ENCODE measurements at places on chromosomes 2 and 18.

GRCh38 chr2:233437439-233437955 is 83.2 kb downstream of the DGKD start:
- no peak for DNase-seq

- DNase-seq: peak; percentile 60
Observed at GRCh38 chr2:8822218-8822617, 15.2 kb downstream of the KIDINS220 start.

GRCh38 chr2:231337807-231338759 is 57.4 kb upstream of the B3GNT7 start:
- DNase-seq: no peak

DNA sequence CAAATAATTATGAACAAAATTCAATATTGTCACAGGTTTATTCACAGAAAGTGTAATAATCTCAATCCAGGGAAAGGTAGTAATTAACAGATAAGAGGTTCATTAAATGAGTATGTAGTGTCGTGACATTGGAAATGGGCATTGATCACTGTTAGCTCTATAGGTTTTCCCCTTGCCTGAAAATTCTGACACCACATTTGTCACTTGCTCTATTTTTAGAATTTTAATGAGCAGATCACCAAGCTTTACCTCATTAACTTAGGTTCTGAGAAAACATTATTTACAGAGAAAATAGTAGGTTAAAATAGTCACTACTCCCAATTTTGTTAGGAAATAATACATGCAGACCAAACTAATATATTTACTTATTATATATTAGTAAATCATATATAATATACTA is 344.0 kb downstream of the DSC3 start:
- DNase-seq: no peak

DNA sequence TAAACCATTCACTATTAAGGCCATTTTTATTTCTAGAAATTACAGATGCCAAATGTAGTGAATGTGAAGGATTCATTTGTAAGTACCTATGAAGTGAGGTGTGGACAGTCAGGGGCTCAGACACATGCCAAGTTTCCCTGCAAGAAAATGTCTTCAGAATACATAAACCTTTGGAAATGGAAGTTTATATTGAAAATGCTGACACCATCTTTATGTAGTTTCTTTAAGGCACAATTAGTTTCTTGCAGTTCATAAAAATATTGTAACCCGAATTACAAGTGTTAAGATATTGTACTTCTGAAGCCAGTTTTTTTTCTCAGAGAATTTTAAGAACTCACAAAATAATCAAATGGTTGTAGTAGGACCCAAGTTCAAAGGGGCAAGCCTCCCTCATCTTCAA is 66.1 kb upstream of the LYPD1 start:
- DNase-seq: no peak

GRCh38 chr2:64749446-64749845 is 95.7 kb upstream of the SERTAD2 start:
- DNase-seq: no peak

DNA sequence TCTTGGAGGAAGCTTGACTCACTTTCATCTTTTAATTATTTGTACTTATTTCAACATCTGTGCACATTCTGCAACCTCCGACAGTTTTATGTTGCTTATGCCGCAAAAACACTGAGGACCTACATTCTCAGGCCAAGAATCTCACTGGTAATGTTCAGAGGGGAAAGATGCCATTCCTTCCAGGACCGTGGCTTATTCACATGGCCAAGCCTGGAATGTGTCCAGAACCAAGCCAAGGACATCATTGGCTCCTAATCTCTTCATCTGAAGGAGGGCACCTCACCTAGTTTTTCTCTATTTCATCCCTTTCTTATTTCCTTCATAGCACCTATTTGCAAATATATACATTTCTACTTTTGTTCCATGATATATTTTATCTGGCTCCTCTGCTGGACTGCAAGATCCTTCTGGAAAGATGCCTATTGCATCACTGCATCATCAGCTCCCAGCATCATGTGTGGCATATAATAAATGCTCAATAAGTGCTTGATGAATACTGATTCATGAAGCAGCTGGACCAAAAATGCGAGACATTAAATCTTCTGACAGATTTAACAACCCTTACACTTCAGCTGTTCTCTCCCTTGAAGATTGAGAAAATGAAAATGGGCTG is 377.1 kb downstream of the TNS1 start:
- peak; percentile 35 for DNase-seq

DNA sequence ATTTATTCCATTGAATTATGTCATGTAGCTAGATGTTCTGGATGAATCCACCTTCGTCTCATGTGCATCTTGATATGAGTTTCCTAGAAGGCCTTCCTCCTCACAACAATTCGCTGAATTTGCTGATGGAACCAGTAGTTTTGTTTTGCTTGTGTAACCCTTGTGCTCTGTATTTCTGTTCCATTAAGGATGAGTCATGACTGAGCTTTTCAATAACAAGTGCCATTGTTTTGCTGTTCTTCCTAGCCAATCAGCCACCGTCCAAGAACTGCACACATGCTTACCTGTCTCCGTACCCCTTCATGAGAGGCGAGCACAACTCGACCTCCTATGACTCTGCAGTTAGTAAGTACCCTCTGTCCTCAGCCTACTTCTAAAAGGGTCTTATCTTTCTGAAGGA is 2.3 kb downstream of the TMEM182 start:
- DNase-seq: no peak

Data from suppressor macrophage treated with lipopolysaccharide for 1 hour (primary cell).